ENCODE measurements at places on chromosomes 7 and 10. TPM values are rescaled to one million over a fixed set of nuclear protein-coding genes. Genes with fewer than 3 reads are reported as not detected.

The SFRP4 gene
- total RNA-seq, result 0.04 TPM

DNA sequence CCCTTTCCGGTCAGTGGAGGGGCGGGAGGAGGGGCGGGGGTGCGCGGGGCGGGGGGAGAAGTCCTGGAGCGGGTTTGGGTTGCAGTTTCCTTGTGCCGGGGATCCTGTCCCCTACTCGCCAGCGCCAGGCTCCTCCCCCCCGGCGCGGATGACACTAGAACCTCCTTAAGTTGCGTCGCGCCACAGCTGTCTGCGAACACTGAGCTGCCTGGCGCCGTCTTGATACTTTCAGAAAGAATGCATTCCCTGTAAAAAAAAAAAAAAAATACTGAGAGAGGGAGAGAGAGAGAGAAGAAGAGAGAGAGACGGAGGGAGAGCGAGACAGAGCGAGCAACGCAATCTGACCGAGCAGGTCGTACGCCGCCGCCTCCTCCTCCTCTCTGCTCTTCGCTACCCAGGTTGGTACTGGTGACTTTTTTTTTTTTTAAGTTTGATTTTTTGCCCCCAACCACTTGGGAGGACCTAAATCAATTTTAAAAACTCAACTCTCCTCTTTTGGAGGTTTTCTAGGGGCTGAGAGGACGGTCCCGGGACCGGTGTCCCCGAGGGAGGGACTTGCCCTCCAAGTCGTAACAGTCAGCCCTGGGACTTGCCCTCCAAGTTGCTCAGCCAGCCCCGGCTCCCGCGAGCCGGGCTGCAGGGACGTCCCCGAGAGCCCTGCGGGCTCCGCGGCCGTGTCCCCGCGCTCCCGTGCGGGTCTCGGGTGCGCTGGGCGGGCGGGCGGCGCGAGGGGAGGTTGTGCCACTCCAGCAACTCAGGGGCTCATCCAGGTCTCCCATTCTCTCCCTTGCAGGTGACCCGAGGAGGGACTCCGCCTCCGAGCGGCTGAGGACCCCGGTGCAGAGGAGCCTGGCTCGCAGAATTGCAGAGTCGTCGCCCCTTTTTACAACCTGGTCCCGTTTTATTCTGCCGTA, at the start of gene GATA3:
Gene GATA3, plus strand, starts transcription at position 195 of the 914 bp plus-strand sequence. CDS start 968 bp downstream, outside the sequence.
- DNase-seq, result peak; percentile 49

DNA sequence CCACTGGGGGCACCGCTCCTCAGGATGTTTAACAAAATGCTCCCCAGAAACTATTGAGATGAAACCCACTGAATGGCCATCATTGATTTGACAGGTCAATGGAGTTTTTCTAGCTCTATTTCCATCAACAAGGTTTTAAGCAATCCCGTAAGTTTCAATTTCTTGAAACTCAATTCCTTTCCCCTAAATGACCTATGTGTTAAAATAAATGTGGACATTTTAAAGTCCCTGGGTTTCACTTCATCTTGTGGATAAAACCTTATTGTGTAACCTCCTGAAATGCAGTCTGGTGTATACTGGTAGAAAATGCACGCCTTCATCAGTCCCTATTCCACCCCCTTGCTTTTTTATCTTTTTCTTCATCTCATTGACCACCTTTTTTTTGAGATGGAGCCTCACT, 8.9 kb upstream of the C7orf33 start:
- no peak for DNase-seq

DNA sequence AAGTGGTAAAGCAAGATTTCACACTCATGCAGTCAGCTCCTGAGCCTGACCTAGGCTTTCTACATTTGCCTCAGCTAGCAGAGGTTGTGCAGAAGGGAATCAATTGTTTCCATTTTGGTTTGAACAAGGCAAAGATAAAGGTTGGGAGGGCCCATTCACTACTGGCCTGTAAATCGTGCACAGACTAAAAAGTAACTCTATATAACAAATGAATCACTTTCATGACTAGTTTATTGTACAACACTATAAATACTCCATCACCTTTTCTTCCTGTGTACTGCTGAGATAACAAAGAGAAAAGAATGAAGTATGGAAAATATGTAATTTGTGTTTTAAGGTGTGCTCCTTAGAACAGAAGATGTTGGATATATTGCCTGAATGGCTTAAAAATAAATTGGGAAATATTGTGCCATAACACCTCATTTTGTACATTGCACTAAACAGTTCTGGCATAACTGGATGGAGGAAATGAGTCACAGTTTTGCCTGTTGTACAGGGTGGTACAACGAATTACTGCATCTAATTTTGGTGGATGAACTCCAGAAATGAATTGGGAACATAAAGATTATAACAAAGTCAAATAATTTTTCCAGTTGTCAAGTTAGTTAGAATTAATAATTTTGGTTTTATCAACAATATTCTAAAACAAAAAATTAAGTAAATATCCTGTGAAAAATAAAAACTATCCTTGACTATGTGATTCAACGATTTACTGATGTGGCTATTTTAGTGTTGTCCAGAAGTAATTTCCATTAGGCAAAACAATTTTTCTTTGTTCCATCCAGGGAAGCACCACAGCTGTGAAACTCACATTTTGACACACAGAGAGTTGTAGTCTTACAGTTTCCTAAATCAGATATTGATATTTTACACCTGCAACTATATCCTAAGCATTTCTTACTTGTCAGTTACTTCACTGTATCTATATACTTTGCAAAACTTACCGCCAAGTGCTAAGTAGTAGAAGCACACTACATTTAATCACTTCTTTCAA, 18.0 kb downstream of the SEMA3C start:
- peak; percentile 41 for DNase-seq

DNA sequence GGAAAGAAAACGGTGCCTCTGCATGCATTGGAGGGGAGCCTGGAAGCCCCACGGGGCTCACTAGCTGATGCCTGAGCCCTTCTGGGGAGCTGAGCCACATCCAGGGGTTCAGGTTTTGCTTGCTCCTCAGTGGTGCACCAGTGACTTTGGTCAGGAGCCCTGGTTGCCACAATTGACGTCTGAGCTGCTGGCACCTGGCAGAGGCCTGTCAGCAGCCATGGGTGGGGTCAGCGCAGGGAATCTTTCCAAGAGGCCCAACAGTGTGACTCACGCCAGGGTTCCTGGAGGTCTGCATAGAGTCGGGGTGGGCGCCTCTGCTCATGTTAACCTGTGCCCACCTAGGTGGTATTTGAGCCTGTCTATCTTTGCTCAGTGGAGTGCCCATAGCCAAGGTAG, 138.7 kb downstream of the NEURL1 start:
- DNase-seq, result no peak

The ESYT2 gene
- total RNA-seq, result 61.3 TPM

The AGMO gene
- total RNA-seq, result not detected

The PAOX gene
- 5.8 TPM for total RNA-seq

DNA sequence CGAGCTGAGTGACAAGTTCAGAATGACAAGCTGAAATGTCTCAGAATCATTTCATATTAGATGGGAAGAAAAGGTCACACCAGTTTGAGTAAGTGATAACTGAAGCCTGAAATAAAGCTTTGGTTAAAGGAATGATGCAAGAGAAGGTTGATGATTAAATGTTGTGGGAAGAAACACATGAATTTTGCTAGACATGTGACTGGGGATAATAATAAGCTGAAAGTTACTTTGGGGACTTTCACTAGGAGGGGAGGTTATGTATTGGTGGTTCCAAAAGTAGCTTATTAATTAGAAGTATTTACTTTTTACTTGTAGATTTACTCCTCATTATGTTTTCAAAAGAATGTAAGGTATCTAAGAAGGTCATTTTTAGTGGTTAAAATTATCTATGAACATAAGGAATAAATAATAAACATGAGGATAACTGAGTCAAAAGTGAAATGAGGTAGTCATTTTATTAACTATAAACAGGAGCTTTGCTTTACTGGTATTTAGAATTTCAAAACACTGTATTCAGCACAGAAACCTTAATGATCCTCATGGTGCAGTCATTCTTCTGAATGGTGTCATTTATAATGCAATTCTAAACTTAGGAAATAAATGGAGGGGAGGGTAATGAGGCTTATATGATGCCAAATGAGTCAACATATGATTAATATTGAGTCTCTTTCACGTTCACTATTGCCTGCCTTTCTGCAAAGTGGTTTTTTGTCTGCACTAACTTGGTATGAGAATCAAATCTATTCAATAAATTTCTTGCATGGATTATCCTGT, 63.7 kb downstream of the PRKG1 start:
- no peak for DNase-seq

DNA sequence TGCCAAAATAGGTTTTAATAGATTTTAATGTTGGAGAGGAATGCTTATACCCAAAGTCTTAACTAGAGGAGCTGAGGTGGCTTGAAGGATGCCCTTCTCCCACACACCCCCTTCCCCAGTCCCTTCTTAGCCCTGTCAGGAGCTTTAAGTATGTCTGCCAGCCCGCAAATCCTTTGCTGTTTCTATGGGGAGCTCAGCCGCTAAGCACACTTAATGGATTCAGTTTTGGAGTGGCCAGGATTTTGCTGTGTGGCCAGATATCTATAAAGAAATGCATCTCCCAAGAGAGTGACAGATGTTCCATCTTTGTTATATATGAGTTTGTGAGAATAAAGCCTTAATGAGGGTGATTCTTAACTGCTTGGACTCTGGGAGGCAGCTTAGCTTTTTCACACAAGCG, 152.9 kb upstream of the ZNF32 start:
- DNase-seq, result no peak

GRCh38 chr7:28845106-28845505, 113.0 kb downstream of the TRIL start:
- DNase-seq, result no peak

- DNase-seq, result no peak
Observed at GRCh38 chr7:150388709-150389531, 9.8 kb downstream of the ZNF775 start.

DNA sequence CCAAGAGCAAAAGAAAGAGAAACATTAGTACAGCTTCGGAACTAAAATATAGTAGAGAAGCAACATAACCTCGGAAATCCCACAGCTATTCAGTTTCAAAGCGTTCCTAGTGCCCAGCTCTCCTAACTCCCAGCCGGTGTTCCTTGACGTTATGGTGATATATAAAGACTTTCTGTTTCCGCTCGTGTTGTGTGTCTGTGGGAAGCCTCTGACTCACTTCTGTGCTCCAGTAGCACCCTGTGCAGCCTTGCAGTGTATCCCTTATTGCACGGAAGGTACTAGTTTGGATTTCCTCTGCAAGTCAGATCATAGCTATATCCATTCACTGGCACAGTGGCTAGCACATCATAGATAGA, 535 bp downstream of the ASAH2B start:
- DNase-seq, result peak; percentile 19

- DNase-seq, result no peak
Observed at GRCh38 chr7:128366300-128366699, 4.8 kb upstream of the PRRT4 start.

The SAMD9 gene
- 13.3 TPM for total RNA-seq

DNA sequence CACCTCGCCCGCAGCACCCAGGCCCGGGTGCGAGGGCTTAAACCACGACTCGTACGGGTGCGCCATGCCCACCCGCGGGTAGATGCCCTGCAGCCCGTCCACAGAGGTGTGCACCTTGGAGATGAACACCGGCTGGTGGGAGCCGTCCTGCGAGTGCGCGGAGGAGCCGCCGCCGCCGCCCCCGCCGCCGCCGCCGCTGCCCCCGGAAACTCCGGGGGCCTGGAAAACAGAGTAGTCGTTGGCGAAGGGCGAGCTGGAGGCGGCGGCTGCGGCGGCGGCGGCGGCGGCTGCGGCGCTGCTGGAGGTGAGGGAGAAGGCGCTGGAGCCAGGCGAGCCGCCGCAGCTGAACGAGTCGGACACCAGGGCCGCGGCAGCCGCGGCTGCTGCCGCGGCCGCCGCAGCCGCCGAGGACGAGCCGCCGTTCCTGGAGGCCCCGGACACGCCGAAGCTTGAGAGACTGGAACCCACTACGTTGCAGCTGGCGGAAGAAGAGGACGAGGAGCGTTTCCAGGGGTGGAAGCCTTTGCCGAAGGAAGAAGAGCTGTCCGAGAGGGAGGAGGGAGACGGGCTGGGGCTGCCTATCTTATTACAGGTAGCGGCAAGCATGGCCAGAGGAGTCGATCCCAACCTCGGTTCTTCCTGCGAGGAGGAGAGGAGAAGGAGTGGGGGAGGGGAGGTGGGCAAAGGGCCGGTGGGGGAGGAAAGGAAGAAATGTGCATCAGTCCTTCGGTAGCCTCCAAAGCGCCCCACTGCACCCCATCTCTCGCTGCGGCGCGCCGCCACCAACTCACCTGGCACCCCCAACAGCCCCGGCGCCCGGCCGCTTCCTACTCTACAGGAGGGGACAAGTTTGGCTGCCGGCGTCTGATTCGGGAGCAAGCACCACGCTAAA, 1.3 kb downstream of the SP8 start:
- no peak for DNase-seq

DNA sequence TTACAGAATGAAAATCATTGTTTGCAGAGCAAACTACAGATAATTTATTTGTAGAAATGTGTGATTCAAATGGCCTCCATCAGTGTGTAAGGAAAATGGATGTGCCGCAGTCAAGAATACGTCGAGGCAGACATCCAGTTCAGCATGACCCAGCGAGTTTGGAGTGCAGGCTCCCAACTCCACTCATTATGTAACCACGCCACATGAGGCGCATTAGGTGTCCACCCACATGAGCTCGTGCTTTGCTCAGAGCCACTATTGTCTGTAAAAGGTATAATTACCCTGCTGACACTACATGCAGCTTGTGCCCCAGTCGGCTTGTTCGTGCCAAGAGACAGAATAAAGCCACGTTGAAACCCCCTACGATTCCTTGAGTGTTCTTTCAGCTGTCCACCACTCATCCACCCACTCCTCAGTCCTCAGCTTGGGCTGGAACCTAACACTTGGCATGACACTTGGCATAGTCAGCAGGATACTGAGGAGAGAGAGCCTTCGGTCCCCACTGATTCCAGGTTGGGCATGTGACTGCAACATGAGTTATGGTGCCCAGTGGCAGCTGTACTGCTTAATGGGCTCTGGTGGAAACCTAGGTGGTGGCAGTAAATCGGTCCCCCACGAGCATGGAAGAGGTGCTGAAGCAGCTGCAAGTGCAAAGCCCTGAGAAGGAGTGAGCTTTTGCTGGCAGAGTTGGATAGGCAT, 102.7 kb downstream of the BICC1 start:
- DNase-seq, result no peak

GRCh38 chr10:60521974-60522405, 132.3 kb upstream of the ANK3 start:
- no peak for DNase-seq

- DNase-seq, result peak; percentile 8
Observed at GRCh38 chr7:132709971-132710567, 133.8 kb upstream of the PLXNA4 start.

DNA sequence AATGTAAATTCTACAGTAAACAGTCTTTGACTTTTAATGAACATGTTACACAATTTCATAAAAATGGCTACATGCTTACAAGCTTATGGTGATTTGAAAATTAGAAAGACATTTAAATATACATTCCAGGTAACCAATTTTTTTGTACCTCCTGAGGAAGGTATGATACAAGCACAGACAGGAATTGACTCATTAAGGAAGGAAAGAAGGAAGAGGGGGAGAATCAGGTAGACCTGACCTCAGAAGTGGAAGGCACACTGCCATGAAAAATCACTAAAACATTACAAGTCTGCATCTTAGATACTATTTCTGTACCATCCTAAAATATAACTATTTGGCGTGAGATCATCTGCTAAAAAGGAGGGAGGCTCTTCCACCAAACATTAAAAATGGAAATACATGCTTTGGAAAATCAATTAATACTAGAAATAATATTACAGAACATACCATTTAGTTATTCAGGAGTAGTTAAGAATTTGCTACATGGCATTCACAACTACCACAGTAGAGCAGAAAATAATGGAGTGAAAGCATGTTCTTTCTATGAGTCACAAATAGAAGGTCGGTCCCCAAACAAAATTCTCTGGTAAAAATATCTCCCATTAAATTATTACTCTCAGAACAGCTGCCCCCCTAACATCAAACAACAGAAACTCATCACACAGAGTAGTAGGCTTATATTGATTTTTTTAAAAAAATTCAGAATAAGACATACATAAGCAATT, 15.2 kb downstream of the RAB11FIP2 start:
- no peak for DNase-seq

The COA1 gene
- 53.5 TPM for total RNA-seq

The MAGI2 gene
- total RNA-seq, result 2.7 TPM
